ENCODE measurements at places on chromosomes 6 and 20.

- DNase-seq, result no peak
Measured at GRCh38 chr6:56241124-56241802, 6.1 kb downstream of the COL21A1 start.

DNA sequence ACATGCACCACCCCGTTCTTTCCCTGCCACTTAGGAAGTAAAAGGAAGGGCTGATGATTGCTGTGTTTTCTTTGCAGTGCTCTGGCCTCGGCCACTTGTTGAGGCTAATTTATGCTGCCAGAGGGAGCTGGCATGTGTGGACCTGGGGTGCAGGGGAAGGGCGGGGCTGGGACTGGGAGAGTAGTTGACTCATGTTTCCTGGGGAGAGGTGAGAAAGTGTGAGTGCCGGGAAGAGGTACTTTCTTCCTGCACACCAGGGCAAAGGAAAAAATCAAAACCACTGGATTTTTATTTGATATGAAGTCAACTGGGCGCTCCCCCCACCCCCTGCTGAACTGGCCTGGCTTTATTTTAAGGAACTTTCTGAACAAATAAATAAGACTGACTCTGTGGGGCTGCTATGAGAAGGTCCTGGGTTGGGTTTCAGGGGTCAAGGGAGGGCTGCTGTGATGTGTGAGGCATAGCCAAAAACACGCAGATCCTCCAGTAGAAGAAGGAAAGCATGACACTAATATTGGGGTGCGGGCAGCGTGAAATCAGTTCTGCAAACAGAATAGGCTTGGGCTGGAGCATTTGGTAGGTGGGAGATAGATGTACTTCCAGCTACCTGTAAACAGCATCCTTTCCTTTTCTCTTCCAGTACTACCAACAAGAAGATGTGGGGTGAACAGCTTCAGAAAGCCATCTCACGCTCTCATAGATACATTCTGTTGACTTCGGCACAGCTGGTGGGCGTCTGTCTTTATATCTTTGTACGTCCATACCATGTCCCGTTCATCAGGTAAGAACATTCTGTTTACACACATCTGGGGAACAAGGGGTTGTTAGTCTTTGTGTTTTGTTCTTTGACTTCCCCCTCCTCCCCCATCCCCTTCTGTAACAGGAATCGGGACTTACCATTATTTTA, 87.5 kb downstream of the SYNJ2 start:
- no peak for DNase-seq

DNA sequence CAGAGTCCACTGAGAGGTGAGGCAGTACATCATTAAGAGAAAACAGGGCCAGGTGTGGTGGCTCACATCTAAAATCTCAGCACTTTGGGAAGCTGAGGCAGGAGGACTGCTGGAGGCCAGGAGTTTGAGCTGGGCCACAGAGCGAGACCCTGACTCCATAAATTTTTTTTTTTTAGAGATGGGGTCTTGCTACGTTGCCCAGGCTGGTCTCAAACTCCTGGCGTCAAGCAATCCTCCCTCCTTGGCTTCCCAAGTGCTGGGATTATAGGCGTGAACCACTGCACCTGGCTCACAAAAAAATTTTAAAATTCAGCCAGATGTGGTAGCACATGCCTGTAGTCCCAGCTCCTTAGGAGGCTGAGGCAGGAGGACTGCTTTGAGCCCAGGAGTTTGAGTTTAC, 17.3 kb downstream of the PPIL1 start:
- no peak for DNase-seq

GRCh38 chr6:103872678-103873077, 987.0 kb downstream of the HACE1 start:
- no peak for DNase-seq

- no peak for DNase-seq
Measured at GRCh38 chr6:124747349-124747748, 214.9 kb upstream of the RNF217 start.
